Myometrial cell (primary cell): ENCODE measurements at places on chromosomes 12 and 14. TPM values are rescaled to one million over a fixed set of nuclear protein-coding genes. Genes with fewer than 3 reads are reported as not detected.

CLMN gene
- total RNA-seq, result under 0.01 and 0.29 TPM in 2 replicates

GALNT16 gene
- not detected in 2 replicates for total RNA-seq

PKP2 gene
- total RNA-seq, result 6.3 and 6.9 TPM in 2 replicates

GRIN2B gene
- total RNA-seq, result not detected in 2 replicates

DTX1 gene
- not detected in 2 replicates for total RNA-seq

NAA30 gene
- total RNA-seq, result 9.5 and 12.6 TPM in 2 replicates

FGFR1OP2 gene
- 18.7 and 45.4 TPM in 2 replicates for total RNA-seq

GLS2 gene
- 0.71 TPM in 1 of 2 replicates, not detected in the other for total RNA-seq

GUCY2C gene
- not detected in 2 replicates for total RNA-seq

TPPP2 gene
- total RNA-seq, result not detected in 2 replicates

WNT1 gene
- total RNA-seq, result not detected in 2 replicates

DNAH10 gene
- under 0.01 TPM in 2 replicates for total RNA-seq

KITLG gene
- total RNA-seq, result 8.1 and 11.3 TPM in 2 replicates

OR6C1 gene
- not detected in 2 replicates for total RNA-seq

TCL1B gene
- total RNA-seq, result not detected in 2 replicates

M6PR gene
- 75.0 and 95.4 TPM in 2 replicates for total RNA-seq

ESPL1 gene
- total RNA-seq, result 7.2 and 8.2 TPM in 2 replicates

TIGAR gene
- total RNA-seq, result 19.0 and 20.6 TPM in 2 replicates

SCN8A gene
- 4.0 and 7.4 TPM in 2 replicates for total RNA-seq

SMARCC2 gene
- 30.7 and 32.3 TPM in 2 replicates for total RNA-seq

CMA1 gene
- total RNA-seq, result not detected in 2 replicates

TOMM20L gene
- total RNA-seq, result not detected in 2 replicates

TAC3 gene
- not detected in 2 replicates for total RNA-seq

CLSTN3 gene
- 8.6 and 16.0 TPM in 2 replicates for total RNA-seq

ATF7 gene
- total RNA-seq, result 9.2 and 9.7 TPM in 2 replicates

LRRK2 gene
- 2.3 and 4.1 TPM in 2 replicates for total RNA-seq

YLPM1 gene
- total RNA-seq, result 15.9 and 20.0 TPM in 2 replicates

C12orf56 gene
- 1.2 and 5.8 TPM in 2 replicates for total RNA-seq

ETNK1 gene
- 24.5 and 32.6 TPM in 2 replicates for total RNA-seq

KLRB1 gene
- not detected in 2 replicates for total RNA-seq

ASCL1 gene
- not detected in 2 replicates for total RNA-seq

JPH4 gene
- total RNA-seq, result not detected in 2 replicates

CLEC9A gene
- total RNA-seq, result not detected in 2 replicates

PIWIL1 gene
- not detected in 2 replicates for total RNA-seq

TAS2R7 gene
- not detected in 2 replicates for total RNA-seq

OR4Q2 gene
- not detected in 2 replicates for total RNA-seq

UTP20 gene
- 10.7 and 13.5 TPM in 2 replicates for total RNA-seq

SLC39A2 gene
- 0.18 and 0.58 TPM in 2 replicates for total RNA-seq

HOXC12 gene
- not detected in 2 replicates for total RNA-seq

GON7 gene
- 14.7 and 19.7 TPM in 2 replicates for total RNA-seq

EMP1 gene
- 229 and 483 TPM in 2 replicates for total RNA-seq

PLEKHG7 gene
- not detected in 2 replicates for total RNA-seq

BRF1 gene
- 25.0 and 26.8 TPM in 2 replicates for total RNA-seq

EID3 gene
- 2.6 and 3.0 TPM in 2 replicates for total RNA-seq

PTPN11 gene
- 85.6 and 87.6 TPM in 2 replicates for total RNA-seq

DHRS2 gene
- total RNA-seq, result 0.29 TPM in 1 of 2 replicates, not detected in the other

BDKRB1 gene
- 62.3 and 67.5 TPM in 2 replicates for total RNA-seq

DPY19L2 gene
- total RNA-seq, result 1.4 and 7.6 TPM in 2 replicates

GYS2 gene
- not detected in 2 replicates for total RNA-seq
